Uterus (tissue), 4 donors: ENCODE measurements at places on chromosomes 4 and X. TPM values are rescaled to one million over a fixed set of nuclear protein-coding genes. Genes with fewer than 3 reads are reported as not detected.

GRCh38 chrX:112380541-112381278 lies 298.1 kb upstream of the TRPC5 start:
- DNase-seq, result no peak

DNA sequence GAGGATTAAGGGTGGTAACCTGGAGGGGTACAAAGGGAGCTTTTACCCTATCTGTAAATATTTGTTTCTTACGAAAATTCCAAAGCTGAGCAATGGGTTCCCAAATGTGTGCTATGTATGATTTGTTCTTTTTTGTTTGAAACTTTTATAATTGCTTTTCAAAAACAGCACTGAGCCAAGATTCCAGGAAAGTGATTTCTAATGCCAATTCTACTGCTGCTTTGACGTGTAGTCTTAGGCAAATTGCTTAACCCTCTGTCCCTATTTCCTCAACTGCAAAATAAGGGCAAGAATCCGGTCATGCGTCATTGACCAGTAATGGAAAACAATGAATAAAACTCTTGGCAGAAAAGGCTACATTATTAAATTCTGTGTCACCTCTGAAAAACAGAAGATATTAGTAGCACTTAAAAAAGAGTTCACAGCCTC lies 454.7 kb downstream of the IL15 start:
- DNase-seq, result no peak

MAEA gene
- total RNA-seq, result 67.6 TPM

- DNase-seq, result no peak
Observed at GRCh38 chr4:170007113-170007512, 19.1 kb downstream of the MFAP3L start.

- no peak for DNase-seq
Observed at GRCh38 chr4:69092980-69093568, 3.2 kb upstream of the UGT2B7 start.

- no peak for DNase-seq
Observed at GRCh38 chr4:2648159-2648814, 107.8 kb downstream of the TNIP2 start.

DNA sequence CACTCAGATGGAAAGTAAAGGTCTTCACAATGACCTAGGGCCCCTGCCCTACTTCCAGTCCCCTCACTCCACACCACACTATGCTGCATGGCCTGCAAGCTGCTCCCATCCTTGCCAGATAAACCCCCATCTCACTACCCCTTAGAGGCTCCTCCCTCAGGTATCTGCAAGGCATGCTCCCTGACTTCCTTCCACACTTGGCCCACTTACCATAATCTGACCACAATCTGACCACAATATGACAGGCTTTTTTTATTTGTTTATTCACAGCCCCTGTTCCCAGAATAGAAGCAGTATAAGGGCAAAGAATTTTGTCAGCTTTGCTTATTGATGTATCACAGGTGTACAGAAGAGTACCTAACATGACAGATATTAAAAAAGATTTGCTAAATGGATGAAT lies 124.7 kb downstream of the CAMK2D start:
- DNase-seq, result no peak

CXCR3 gene
- total RNA-seq, result not detected
